ENCODE measurements at places on chromosomes 1 and 21.

GRCh38 chr1:119600561-119600960, 47.5 kb downstream of the ZNF697 start:
- no peak for DNase-seq

DNA sequence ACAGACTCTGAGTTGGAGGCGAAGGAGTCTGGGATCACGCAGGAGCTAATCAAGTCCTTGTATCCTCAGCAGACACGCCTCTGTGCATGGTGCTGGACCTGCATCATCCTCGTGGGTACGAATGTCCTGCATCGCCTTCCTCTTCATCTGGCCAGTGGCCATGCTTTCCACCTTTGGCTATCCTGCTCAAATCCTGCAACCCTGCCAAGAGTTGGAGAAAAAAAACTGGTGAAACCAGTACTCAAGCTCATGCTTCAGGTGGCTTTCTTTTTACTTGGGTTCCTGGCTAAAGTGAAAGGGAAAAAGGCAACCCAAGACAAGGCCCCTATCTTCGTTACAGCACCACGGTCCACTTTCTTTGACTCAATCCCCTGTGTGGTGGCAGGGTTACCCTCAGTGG, 8.9 kb downstream of the SETSIP start:
- no peak for DNase-seq

DNA sequence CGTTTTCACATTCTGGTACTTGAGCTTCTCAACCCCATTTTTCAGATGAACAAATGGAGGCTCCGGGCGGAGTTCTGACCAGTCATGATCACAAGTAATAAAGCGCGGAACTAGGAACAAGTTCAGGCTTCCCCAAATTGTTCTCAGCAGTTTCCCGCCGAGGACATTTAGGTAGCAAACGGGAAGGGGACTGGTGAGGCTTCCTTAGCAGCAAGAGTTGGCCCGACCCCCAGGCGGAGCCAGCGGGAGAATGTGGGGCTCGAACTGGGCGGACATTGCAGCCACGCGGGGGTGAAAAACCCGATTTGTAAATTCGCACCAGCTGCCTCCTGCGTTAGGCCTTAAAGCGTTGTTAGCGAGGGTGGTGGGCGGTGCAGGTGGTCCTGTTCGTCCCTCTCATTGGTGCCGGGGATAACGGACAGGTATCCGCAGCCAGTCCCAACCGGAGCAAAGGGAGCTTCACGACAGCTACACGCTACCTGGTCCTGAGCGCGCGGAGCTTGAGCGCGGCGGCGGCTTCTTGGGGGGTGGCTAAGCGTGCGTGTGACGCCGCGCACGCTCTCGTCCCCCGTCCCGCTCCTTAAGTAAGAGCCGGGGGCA, 15.3 kb downstream of the SEMA6C start:
- peak; percentile 74 for DNase-seq

GRCh38 chr1:244047621-244048255, 3.3 kb upstream of the ZBTB18 start:
- peak; percentile 96 for DNase-seq

- no peak for DNase-seq
Measured at GRCh38 chr1:46043458-46044017, 88.9 kb downstream of the PIK3R3 start.

DNA sequence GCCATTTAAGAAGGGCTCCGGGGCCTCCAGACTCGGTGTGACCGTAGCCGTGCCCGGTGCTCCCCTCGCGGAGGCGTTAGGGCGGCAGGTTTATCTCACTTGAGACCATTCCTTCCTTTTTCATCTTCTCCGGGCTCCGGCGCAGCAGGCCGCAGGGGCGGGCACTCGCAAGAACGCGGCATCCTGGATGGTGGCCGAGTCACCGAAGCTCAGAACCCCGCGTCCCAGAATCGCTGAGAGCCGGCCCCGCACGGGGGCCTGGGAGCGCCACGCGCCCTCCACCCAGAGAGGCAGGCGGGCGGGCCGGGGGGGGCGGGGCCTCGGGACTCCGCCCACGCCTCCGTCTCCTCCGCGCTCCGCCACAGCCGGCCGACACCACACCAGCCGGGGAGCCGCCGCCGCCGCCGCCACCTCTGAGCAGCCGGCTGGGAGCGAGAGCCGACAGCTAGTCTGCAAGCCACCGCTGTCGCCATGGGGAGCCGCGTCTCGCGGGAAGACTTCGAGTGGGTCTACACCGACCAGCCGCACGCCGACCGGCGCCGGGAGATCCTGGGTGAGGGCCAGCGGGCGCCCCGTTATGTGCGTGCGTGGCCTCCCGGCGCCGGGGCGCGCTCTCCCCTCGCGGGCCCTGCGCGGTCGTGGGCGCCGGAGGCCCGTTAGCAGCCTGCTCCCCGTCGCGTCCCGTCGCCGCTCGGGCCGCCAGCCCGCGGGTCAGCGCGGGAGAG, at the start of gene DEGS1:
Gene DEGS1 (plus strand): TSS at position 375 of the 725 bp plus-strand sequence. CDS start 97 bp downstream, at position 472.
- peak; percentile 85 for DNase-seq

DNA sequence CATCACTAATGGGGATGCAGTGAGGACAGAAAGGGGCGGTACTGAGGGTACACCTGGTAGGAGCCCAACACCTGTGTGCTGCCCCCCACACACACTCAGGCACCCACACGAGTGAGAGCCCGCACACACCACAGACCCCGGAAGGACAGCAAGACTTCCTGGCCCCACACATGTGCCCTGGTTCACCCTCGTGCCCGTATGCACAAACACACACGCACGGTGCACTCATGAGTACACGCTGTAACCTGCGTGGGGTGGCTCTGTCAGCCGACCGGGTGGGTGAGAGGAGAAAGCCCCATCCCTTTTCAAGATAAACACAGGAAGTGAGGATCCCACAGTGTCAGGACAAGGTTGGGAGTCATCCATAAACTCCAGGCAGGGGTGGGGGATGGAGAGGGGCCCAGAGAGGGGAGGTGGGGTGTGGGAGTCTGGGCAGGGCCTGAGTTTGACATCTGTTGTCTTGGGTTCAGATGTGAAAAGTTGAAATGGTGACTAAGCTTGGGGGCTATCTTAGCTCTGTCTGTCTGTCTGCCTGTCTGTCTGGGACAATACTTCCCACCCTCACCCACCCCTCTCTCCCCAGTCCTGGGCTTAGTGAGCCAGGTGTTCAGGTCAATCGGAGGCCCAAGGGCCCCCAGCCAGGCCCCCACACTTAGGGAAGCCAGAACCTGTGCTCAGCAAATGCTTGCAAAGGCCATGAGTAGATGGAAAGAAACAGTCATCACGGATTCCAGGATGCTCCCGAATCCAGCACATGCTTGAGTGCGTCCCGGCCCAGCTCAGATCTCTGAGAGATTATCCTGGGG, 119.8 kb upstream of the ZBTB40 start:
- DNase-seq = no peak

- DNase-seq = no peak
Measured at GRCh38 chr1:240701412-240701811, 89.5 kb upstream of the GREM2 start.

DNA sequence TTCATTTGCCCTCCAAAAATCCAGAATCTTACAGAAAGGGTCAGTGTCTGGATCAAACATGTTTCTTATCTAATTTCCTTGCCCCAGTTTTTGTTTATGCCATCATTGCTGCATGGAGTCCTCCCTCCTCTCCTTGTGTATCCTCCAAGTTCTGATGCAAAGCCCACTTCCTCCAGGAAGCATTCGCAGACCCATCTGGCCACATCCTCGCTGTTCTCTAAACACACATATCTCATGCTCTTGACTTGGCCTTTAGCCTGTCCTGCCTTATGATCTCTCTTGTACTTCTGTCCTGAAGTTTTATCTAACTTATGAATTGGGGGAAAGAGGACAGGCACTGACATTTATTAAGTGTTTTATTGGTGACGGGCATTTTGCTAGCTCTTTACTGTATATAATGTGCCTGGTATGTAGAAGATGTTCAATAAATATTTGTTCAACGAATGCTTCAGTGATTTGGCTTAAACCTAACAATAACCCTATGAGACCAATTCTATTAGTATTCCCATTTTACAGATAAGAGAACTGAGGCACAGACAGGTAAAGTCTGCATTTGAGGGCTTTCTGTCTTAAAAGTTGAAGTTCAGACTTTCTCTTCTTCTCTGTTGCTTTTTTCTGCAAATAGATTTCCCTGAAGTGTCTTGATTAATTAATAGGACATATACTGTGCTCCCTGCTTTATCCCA, 19.2 kb upstream of the ID3 start:
- DNase-seq = no peak

DNA sequence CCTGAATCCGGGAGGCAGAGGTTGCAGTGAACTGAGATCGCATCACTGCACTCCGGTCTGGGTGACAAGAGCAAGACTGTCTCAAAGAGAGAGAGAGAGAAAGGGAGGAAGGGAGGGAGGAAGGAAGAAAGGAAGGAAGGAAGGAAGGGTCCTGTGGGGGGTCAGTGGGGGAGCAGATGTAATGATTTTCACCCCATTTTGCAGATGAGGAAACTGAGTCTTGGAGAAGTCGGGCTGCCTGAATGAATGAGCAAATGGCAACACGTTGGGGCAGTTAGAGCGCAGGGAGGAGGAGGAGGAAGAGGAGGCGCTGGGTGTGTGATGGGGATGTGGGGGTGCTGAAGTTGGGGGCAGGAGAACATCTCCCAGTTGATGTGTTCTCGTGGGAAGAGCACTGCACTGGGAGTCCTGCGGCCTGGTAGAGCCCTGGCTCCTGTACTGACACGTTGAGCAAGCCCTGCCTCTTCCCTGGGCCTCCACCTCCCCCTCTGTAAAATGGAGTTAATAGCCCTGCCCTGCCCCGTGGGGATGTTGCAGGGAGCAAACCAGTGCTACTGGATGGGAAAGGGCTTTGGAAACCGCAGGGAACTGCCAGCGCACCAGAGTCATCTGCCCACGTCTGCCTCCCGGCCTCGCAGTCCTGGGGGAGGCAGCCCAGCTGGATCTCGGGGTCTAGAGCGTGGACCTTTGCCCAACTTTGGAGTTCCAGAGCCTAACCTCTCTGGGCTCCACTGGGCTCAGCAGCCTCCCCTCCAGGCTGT, 103.2 kb upstream of the CASZ1 start:
- DNase-seq = no peak

DNA sequence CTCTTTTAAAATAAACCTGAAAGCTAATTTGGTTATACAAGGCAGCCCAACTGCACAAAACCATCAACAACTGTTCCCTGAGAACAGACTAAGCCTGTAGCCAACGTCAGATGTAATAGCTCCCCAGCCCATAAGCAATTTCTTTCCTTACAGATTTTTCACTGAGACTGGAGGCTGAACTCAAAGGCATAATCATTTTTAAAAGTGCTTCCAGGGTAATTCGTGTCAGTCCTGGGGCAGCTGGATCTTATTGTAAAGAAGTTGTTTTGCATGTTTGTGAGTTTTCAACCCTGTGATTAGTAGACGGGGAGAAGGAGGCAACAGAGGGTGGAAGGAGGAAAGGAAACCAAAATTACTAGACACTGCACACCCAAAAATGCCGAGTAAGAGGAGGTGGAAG, 3.2 kb downstream of the DPT start:
- no peak for DNase-seq

DNA sequence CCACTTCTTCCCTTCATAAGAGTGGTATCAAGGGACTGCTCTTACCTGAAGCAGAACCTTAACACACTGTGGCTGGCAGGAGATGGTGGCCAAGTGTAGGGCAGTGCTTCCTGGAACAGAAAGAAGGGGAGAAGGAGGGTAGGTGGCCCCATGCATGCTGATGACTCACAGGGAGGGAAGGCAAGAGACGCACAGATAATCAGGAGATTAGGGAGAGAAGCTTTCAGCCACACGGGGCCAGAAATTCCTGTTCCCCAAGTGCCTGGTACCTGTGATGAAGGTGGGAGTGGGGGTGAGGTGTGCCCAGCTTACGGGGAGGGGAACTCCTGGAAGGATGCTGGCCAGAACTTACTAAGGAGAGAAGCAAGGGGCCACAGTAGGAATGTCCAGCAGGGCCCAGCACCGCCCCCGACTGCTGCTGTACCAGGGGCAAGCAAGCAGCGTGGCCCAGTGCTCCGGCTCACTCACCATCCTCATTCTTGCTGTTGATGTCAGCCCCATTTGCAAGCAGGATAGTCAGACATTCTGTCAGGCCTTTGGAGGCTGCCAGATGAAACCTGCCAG, 7.7 kb downstream of the ANKRD35 start:
- DNase-seq = no peak

- DNase-seq = no peak
Measured at GRCh38 chr1:18119771-18120377, 12.3 kb downstream of the IGSF21 start.

- no peak for DNase-seq
Measured at GRCh38 chr1:221706876-221707582, 34.9 kb downstream of the DUSP10 start.

DNA sequence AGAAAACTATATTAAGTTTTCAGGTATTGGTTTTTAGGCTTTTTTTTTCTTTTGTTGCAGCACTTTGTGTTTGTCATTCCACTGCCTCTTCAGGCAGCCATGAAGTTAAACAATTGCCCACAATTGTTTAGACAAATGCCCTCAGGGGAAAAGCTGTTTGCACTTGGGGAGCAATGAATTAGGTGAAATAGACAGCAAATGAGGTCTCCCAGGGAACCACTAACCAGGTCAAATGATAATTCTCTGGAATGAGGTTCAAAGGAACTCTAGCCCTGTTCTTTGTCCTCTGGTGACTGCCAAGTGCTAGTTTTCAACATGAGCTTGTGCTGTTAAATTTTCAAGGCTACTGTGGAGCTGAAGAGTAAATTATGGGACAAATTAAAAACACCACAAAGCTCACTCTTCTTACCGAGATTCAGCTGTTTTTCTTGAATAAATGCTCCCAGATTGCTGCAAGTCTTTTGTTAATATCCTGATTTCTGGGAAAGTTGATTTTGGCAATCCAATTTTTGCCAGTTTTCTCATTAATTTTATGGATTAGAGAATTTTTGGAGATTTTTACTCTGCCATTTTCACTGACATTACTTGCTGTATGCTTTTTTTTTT, 15.1 kb upstream of the MAB21L3 start:
- no peak for DNase-seq

DNA sequence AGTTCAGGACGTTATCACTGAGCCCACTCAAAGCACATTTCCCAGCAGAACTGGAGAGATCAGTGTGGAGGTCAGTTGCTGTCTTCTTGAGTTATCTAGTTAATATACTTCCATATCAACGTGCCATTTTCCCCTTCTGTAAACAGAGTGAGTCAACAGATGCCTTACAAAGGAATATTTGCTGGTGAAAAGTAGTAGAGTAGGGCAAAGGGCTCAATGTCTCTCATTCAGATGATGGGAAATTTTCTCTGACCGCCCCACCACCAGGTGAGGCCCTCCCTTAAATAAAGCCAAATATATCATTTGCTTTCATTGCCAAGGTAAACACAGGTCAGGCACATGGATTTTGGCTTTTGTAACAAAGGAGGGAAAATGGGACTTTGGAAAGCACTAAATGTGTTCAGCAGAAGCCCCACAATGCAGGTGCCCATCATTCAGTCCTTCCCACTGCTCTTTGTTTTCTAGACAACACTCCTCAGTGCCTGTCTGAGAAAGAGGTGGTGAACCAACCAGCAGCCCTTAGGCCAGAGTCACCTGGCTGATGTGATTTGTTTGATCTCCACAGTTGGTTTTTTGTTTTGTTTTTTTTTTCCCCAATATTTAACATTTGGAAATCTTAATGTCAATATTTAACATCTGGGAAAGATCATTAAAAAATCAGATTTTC, 40.5 kb upstream of the SAMD13 start:
- no peak for DNase-seq

- DNase-seq = no peak
Measured at GRCh38 chr1:195733408-195733807, 874.8 kb downstream of the KCNT2 start.

Measured in central memory CD4-positive, alpha-beta T cell (primary cell).